ENCODE measurements at places on chromosomes 6 and 20.

DNA sequence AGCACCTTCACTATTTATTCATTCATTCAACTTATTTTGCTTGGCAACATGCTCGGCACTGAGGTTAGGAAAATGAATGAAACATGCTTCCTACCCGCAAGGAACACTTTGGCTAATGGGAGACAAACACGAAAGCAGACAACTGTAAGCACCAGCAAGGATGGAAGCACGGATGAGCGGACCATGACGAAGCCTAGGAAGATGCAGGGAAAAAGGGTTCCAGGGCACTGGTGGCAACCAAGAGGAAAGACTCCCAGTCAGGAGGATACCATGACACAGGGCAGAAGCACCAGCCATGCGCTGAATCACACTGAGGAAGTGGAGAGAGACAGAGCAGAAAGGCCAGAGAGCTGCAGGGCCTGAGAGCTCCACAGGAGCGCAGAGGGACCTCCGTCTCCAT lies 9.8 kb downstream of the PDE10A start:
- DNase-seq: no peak

DNA sequence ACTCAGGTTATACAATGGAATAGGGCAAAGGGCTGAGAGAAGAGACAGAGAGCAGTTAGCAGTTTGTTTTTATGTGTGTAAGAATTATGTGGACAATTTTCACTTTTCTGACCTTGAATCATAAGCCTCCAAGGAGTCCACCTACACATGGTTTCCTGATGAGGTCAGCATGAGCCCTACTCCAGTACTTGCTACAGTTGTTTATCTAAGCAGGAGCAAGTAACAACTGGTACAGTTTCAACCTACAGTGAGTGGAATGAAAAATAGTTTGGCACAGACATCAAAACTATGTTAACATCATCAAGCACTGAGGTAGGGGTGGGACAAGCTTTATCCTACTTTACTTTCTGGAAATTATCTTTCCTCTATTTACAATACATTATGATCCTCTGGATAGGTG lies 426.7 kb upstream of the ID4 start:
- DNase-seq: no peak

- peak; percentile 32 for DNase-seq
Observed at GRCh38 chr6:138109042-138109997, 2.1 kb upstream of the PERP start.

GRCh38 chr6:133166766-133167165 lies 74.4 kb upstream of the EYA4 start:
- DNase-seq: no peak

DNA sequence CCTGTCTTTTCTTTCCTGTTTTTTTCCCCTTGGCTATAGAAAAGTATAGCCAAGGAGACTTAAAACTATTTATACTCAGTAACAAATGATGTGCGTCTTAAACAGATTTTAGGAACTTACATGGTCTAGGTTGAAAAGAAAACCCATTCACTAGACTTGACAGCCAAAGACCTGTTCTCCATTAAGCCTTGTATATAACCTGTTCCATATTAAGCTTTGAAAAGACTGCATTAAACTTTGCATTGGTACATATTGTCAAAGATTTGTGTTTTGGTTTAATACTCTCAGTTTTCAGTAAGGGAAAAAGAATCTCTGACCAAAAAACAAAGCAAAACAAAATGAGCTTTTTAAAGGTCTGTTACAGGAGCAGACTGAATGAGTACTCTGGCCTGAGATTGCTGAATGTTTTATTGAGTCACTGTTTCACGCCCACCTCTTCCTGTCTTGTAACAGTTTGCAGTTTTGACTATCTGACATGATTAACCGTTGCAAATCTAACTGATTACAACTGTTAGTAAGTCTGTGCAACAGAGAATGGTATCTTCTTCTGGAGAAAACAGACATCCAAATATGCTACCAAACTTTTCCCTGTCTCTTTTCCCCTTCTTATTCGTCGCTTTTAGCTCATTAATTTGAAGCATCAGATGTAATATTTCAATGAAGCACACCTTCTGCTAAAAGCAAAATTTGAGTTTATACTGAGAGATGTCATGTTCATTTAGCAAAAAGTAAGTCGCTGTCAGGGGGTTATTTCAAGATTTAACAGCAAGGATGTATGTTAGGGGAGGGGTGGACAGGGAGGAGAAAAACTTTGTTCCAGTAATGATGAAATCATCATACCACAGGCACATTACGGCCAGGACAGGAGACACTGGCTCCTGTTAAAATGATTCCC lies 59.1 kb upstream of the SUPT3H start:
- DNase-seq: no peak

DNA sequence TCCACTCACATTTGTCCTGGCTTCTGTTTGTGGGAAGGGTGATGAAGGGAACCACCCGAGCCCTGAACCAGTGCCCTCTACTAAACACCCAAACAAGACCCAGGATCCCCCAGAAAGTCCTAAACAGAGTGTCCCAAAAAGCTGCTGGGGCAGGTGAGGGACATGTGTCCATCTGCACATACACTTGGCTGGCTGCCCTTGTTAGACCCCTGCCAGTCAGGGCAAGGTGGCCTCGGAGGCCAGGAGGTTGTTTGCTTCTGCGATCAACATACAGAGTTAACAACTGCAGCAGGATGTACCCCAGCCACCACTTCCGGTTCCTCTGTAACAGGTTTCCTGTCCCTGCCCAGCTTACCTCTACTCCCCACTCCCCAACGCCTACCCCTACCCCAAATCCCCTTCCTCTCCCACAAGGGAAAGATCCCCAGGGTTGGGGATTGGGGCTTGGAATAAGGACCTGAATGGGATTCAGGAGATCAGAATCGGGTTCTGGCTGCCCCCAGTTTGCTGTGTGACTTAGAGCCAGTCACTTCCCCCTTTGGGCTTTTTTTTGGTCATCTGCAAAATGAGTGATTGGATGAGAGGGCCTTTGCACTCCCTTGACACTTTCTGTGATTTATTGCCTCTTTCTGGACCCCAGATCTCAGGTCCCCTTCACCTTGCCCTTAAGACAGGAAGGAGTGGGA lies 13.9 kb downstream of the DEF6 start:
- no peak for DNase-seq

DNA sequence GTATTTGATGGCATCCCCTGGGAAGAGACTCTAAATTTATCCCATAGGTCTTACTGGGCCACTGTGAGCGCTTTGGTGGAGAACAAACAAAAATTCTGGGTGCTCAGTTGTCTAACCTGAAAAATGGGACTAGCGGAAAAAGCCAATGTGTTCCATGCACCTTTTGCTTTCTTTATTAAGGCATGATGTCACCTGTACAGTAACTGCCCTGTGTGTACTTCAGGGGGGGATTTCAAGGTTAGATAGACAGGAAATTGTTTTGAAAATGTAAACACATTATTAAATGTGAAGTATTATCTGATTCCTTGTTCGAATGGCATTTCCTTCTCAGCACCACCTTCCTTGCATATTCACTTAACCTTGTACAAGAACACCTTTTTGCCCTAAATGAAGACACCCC lies 1.2 kb upstream of the EDN1 start:
- DNase-seq: no peak

DNA sequence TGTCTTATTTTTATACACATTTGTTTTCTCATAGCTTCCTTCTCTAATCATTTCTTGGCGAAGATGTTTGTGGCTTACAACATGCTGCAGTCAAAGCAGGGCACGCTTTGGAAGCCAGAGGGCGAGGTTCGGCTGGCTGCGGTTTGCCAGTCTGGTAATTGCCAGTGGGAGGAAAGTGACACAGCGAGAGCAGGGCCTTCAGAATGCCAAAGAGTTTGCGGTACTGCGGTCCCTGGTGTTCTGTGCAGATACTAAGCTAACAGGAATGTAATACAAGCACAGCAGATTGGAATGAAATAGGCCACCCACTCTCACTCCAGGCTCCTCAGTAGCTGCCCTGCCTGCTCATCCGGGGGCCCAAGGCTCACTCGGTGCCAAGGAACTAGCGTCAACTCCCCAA lies 58.7 kb upstream of the TGM3 start:
- DNase-seq: no peak

GRCh38 chr20:17233626-17234025 lies 6.8 kb downstream of the PCSK2 start:
- no peak for DNase-seq

- DNase-seq: no peak
Observed at GRCh38 chr6:150403458-150404246, 34.8 kb downstream of the IYD start.

DNA sequence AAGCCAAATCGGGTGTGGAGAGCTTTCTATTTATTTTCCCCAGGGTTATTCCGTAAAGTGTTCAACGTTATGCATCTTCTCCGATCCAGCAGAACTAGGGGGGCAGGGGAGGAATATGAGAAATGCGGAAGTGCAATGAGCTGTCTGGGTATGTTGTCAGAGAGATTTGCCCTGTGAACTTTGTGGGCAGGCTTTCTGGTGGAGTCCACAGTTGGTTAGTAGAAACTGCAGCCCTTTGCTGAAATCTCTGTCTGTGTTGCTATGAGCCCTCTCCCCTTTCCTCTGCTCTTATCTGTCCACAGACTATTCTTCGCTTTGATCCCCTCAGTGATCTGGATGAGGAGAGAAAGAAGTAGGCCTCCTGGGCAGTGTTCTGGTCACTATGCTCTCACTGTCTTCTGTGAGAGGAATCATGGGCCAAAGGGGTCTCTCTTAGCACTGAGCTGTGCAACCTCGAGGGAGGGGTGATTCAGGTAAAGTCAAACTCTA lies 158.9 kb upstream of the FUT9 start:
- no peak for DNase-seq

DNA sequence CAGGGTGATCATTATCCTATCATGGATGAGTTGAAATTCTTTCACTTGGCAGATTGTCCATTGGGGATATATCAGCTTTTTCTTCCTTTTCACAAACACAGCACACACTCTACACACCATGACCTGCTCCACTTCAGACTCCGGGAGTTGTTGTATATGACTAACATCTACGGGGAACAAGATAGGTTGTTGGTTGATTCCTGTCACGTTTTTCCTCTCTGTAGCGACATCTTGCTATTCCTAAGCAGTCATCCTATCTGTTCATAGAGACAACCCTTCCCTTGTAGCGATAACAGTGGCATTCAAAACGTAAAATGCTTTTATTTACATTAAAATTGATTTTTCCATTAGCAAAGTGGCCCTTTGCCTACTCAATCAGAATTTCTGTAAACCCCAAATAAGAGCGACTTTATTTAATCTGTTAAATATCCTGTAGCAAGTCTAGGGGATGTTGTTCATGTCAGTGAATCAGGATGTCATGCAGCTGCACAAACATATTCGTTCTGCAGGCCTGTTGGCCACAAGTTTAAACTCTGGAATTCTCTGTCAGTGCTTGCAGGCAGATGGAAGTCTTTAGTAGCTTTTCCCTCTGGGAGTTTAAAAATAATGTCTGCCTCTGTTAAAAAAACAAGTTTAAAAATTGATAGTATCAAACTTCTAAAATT lies 23.1 kb downstream of the PHACTR2 start:
- no peak for DNase-seq

All from CMK (cell line).